ENCODE measurements at places on chromosomes 5 and 9.

GRCh38 chr5:123283031-123283430 lies 140.2 kb downstream of the CEP120 start:
- ATAC-seq = no peak

DNA sequence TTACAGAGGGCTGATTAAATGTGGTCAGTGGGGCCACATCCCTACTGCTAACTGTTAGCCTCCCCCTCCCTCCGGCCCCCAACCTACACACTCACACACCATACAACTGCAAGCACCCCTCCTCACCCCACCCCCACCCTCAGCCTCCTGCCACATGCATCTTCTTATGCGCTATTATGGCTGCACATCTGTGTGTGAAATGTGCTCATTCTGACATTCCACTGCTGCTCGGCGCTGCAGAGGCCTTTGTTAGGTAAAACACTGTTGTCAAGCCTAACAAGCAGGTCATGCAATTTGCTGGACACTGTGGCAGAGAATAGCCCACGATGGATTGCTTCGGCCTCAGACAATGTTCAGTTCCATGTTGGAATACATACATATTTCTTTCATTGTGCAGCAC lies 173.6 kb downstream of the NR2F1-AS1 start:
- no peak for ATAC-seq

DNA sequence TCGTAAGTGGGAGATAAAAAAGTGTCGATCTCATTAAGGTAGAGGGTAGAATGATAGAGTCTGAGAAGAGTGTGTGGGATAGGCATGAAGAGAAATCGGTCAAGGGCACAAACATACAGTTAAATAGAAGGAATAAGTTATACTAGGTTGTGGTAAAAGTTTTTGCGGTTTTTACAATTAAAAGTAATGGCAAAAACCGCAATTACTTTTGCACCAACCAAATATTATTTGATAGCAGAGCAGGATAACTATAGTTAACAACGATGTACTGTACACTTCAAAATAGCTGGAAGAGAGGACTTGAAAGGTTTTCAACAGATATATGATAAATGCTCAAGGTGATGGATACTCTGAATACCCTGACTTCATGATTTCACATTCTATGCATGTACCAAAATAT lies 135.8 kb upstream of the CDH12 start:
- ATAC-seq = no peak

- ATAC-seq = no peak
Measured at GRCh38 chr5:177330991-177331842, 19.5 kb upstream of the MXD3 start.

DNA sequence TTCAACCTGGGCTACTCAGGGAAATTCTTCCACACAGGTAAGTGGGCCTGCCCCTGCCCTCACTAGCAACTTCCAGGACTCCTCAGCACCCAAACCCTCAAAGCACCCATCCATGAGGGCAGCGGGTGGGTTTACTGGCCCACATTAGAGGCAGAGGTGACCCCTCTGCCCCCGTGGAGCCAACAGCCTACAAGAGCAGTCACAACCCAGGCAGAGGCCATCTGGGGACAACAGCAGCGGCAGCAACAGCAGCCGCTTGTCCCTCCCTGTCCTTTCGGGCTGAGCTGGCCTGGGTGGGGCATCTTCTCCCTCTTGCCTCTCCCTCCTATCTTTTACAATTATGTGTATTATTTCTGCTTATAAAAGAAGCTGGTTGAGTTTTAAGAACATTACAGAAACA lies 25.1 kb downstream of the NDST1 start:
- ATAC-seq = no peak

- ATAC-seq = no peak
Measured at GRCh38 chr5:152397581-152397980, 7.5 kb downstream of the NMUR2 start.

GRCh38 chr5:160330212-160330611 lies 17.8 kb upstream of the CCNJL start:
- ATAC-seq = no peak

DNA sequence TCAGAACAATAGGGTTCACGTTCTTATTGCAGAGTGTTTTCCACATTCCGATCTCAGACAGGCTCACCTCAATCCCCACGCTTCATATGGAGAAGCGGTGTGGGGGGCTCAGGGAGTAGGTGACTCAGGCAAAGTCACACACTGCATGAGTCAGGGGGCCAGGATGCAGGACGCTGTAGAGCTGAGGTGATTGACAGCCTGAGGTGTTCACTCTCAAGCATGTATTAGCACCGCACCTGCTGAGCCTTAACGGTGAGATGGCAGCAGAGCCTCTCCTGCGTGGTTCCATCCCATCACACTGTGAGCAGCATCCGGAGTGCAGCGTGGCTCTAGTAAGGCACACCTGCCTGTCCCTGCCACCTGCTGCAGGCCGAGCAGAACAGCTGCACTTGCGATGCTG lies 194.0 kb downstream of the IRX2 start:
- no peak for ATAC-seq

DNA sequence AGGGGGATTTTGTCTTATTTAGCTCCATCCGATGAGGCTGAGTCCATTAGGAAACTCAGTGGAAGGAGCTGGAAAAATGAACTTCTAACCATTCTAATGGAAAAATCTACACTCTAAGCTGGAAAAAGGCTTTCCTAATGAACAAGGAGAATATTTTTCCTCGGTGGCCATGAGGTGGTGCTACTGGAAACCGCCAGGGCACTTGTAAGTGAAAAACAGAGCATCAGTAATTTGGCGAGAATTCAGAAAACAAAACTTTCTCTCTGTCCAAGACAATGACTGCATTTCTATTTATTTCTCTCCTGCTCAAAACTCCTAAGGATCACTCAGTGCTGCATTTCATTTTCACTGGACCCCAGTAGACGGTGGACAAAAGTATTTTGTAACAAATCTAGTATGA lies 237.6 kb downstream of the TENT4A start:
- ATAC-seq = no peak

DNA sequence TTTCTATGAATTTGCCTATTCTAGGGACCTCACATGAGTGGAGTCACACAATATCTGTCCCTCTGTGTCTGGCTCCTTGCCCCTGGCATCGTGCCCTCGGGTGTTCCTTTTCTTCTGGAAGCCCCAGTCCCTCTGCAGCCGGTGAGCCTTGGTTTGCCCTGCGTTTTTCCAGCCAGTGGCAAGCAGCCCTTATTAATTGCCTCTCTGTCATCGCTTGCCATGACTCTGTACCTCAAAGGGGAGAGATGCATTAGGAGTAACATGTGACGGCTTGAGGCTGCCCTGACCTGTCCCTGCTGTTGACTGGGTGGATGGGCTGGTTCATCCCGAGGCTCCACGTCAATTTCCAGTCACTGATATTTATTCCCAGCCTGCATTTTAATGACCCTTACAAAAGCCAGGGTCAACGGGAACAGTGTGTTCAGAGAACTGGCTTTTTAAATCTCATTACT lies 87.3 kb downstream of the CFAP90 start:
- ATAC-seq = no peak

DNA sequence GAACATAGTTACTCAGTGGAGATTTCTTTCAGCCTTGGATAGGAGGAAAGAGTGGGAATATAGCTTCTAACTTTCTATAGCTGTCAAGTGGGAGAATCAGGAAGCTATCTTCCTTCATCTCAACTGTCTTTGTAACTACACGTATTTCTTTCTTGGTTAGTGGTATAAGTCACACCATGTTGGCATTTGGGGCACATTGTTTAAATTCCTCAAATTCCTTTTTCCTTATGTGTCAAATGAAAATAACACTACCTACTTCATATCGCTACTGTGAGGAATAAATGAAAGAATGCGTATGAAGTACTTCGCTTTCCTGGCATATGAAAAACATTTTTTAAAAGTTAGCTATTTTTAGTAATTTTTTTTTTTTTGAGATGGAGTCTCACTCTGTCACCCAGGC lies 1082.5 kb upstream of the WWC1 start:
- no peak for ATAC-seq

DNA sequence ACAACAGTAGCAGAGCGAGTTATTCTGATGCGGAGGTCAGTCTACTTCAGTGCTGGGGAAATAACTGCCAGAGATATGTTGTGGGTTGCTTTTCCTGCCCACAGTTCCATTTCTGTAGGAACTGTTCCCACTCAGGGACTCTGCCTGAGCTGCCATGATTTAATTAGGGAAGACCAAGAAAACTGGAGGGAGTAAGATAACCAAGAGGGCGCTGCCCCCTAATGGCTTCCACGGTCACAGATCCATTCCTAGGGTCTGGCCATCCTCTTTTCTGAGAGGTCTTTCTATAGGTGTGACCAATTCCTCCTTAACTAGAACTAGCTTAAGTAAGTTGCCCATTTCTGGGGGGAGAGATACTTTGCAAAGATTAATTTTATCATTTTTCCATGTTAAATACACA lies 125.9 kb downstream of the APBA1 start:
- no peak for ATAC-seq

DNA sequence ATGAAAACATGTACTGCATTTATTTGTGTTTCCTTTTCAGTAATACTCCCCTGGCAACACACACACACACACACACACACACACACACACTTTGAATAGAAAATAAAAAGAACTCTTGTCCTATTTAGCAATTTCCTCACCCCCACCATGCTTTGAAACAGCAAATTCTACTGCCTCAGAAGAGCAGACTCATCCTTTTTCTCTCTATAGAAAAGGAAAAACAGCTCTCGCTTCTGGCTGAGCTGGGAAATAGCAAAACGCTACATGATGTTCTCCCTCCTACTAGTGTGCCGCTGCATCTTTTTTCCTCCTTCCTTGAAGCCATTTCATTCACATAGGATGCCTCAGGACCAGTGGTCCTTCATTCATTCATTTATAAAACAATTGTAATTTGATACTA lies 453.6 kb downstream of the CSNK1G3 start:
- no peak for ATAC-seq

GRCh38 chr9:114898741-114899140 lies 31.6 kb downstream of the TNFSF8 start:
- peak; percentile 51 for ATAC-seq

GRCh38 chr9:72210522-72210921 lies 61.3 kb downstream of the GDA start:
- ATAC-seq = no peak

DNA sequence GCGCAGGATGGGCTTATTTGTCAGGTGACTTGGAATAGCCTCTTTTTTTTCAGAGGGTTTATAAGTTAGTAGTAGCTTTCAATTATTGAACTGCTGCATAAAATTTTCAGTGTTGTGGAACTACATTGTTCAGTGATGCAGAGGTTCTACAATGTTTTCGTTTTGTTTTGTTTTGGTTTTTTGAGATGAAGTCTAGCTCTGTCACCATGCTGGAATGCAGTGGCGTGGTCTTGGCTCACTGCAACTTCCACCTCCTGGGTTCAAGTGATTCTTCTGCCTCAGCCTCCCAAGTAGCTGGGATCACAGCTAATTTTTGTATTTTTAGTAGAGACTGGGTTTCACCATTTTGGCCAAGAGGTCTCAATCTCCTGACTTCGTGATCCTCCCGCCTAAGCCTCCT lies 22.0 kb downstream of the NUP188 start:
- no peak for ATAC-seq

DNA sequence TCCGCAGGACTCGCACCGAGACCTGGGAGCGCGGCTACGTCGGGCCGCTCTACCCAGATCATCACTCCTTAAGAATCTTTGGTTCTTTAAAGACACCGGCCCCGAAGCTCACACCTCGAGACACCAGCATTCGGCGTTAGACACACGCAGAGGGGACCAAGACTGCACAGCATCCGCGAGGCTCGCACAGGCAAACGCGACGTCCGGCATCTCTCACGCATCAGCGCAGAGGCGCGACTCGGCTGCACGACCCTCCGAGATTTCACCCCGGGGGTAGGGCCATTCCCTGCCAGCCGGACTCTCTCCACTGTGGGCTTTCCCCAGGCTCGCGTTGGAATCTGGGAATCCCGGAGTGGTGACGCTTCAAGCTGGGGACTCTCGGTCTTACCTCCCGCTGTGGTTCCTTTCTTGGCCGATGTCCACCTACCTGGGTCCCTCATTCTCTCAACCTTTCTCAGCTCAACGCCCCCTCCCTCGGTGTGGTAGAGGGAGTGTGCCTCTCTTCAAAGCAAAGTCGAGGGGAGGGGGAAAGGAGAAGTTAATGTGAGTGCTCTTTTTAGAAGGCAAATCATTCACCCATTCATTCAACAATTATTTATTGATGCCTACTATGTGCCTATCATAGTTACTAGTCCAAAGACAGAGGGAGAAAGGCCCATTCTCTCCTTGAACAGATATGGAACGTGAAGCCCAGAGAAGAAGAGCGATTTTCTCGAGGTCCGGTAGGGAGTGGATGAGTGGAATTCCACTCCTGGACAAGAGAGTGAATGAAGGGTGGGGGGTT lies 1.3 kb upstream of the HAND1 start:
- no peak for ATAC-seq

GRCh38 chr5:158852622-158853021 lies 247.1 kb downstream of the EBF1 start:
- no peak for ATAC-seq

DNA sequence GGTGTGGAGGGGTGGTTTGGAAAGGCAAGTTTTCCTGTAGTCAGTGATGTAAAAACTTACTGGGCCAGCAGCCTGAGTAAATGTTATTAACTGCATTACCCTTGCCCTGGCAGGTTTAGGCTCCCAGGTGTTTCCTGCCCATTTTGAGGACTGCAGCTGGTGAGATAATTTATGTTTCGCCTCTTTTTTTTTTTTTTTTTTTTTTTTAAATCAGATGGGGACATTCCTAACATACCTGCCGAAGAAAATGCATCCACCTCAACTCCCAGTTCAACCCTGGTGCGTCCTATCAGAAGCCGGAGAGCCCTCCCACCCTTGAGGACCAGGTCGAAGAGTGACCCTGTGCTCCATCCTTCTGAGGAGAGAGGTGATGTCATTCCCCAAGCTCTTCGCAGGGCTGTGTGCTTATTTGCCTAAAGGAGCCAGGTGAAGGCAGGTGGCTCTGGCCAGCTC lies 60.6 kb downstream of the ENTREP1 start:
- ATAC-seq = no peak

GRCh38 chr9:106622164-106622487 lies 240.8 kb upstream of the ZNF462 start:
- ATAC-seq = no peak

DNA sequence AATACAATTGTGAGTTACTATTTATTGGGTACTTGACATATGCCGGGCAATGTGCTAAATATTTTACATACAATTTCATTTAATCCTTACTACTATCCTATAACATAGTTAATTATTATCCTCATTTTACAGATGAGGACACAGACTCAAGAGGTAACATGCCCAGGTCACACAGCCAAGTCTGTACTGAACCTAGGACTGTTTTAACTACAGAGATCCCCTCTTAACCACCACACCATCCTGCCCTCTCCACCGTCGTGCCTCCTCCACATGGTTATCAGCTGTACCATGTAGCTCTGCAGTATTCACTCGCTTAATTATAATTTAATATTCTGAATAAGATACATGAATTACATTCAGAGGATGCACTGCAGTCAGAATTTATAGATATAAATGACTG lies 5.3 kb downstream of the RAB14 start:
- ATAC-seq = no peak

DNA sequence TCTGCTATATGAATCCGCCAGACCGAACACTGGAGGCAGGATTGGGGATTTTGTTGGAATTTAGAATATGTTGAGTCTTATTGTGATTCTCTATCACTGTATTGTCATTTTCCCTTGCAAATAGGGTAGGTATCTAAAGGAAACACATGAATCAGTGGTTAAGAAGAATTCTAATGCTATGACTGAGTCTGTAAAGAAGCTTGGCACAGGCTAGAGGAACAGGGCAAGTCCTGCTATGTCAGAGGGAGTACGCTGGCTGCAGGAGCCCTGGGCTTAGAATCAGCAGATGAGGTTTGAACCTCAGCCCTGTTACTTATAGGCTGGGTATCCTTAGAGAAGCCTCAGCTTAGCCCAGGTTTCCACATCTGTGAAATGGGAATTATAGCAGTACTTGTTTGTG lies 198.1 kb downstream of the NR3C1 start:
- no peak for ATAC-seq

- no peak for ATAC-seq
Measured at GRCh38 chr5:69295088-69295754, 37.4 kb downstream of the CCDC125 start.
